ENCODE measurements at places on chromosomes 7 and 10.

DNA sequence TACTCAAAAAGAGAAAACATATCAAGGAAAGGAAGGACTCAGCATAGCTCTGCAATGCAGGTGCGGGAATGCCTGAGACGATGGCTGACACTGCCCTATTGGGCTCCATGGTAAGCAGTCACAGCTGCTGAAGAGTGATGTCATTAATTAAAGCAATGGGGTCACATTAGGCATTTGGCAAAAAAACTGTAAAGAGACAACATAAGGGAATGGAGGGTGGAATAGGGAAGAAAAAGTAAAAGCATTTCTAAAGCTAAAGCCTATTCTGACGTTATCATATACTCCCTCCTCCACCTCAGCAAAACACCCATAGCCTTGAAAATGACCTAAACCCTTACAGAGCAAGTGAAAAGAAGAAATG lies 38.5 kb upstream of the SPOCK2 start:
- no peak for DNase-seq

DNA sequence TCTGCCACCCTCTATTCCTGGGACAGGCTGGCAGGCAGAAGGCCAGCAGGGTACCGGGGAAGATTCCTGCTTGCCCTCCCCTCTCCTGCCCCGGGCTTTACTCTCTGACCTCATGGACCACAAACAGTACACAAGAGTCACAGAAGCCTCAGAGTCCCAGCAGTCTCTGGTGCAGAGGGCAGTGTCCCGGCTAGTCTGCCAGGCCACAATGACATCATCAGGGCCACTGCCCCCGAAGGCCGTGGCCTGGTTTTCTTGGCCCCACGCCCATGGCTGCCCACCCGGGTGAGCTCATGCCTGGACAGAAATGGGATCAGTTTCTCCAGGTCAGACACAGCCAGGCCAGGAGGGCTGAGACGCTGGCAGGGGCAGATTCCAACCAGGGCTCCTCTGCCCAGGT lies 91.9 kb downstream of the MYL10 start:
- DNase-seq: peak; percentile 38

GRCh38 chr10:4144817-4145216 lies 359.8 kb upstream of the KLF6 start:
- no peak for DNase-seq

DNA sequence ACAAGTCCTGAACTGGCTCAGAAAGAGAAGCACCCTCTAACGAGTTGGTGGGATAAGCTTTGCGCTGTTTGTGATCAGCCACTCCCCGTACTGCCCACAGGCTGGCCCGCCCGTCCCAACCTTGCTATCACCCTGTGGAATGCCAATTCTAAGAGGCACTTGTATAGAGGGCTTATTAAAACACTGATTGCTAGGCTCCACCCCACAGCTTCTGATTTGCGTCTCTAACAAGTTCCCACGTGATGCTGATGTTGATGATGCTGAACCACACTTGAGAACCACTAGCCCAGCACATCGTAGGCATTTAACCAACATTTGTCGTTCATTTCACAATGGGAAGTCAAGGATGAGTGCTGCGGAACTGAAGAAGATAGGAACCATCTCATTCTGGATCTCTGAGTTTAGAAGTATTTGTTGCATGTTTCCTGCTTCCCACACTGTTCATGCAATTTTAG lies 12.7 kb upstream of the GSAP start:
- no peak for DNase-seq

DNA sequence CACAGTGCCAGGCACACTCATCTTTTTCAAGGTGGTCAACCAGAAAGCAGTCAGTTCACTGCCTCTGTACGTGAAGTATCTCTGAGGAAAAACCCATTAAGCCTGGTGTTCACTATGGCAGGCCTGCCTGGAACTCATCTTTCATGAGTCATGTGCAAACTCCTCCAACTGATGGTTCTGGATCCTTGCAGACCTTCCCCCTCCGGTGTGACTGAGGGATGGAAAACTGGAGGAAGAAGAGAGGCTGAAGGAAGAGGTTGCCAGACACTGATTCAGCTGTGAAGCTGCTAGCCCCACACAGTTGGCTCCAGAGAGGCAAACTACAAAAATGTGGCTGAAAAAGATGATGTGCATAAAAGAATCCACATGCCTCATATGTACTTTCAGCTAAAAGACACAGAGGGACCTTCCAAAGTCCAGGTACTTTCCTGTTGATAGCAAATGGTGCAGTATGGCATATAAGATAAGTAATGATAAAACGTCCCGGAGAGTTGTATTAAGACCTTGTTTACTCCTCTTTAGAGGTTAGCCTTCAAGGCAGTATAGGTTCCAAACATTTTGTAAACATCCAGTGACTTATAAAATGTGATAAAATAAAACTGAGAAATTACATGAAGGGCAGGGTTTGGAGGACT lies 2.7 kb downstream of the CYP3A5 start:
- DNase-seq: no peak

- DNase-seq: no peak
Observed at GRCh38 chr10:34127676-34128075, 687.4 kb downstream of the PARD3 start.

GRCh38 chr7:131095346-131095745 lies 232.3 kb upstream of the MKLN1 start:
- DNase-seq: peak; percentile 50

- DNase-seq: peak; percentile 58
Observed at GRCh38 chr7:90461219-90461618, 8.2 kb upstream of the PTTG1IP2 start.

- no peak for DNase-seq
Observed at GRCh38 chr10:29517352-29517923, 117.3 kb downstream of the SVIL start.
